ENCODE measurements at places on chromosomes 7 and 10.

GRCh38 chr10:15242261-15242840 lies 73.9 kb upstream of the NMT2 start:
- DNase-seq, result no peak

- no peak for DNase-seq
Measured at GRCh38 chr7:120873401-120873800, 15.5 kb upstream of the TSPAN12 start.

GRCh38 chr10:89263091-89263490 lies 11.5 kb upstream of the LIPA start:
- no peak for DNase-seq

GRCh38 chr10:113037218-113037617 lies 87.2 kb downstream of the TCF7L2 start:
- no peak for DNase-seq

- no peak for DNase-seq
Measured at GRCh38 chr7:47414342-47415317, 167.3 kb downstream of the TNS3 start.

DNA sequence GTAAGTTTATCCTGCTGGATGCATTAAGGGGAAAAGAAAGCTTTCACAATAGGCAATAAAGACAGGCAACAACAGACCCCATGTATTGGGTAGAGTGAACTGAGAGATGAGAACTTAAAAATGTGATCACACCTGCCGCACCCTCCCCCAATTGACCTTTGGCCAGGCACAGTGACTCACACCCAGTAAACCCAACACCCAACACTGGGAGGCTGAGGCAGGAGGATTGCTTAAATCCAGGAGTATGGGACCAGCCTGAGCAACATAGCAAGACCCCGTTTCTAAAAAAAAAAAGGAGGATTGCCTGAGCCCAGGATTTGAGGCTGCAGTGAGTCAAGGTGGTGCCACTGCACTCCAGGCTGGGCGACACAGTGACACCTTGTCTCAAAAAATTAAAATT lies 86.9 kb downstream of the MPP7 start:
- no peak for DNase-seq

All from stimulated activated naive CD4-positive, alpha-beta T cell treated with Interleukin-2 at 50 U/mL for 16 hours (primary cell).